Smooth muscle cell of the umbilical artery (primary cell): ENCODE measurements at places on chromosomes 5 and 9. TPM values are rescaled to one million over a fixed set of nuclear protein-coding genes. Genes with fewer than 3 reads are reported as not detected.

C5orf58 gene
- not detected in 2 replicates for total RNA-seq

PPIC gene
- 70.4 and 142 TPM in 2 replicates for total RNA-seq

BTNL3 gene
- total RNA-seq: not detected in 2 replicates

PGM5 gene
- total RNA-seq: 3.0 TPM in 2 replicates

ADAMTSL2 gene
- 0.83 and 4.8 TPM in 2 replicates for total RNA-seq
